ENCODE measurements at places on chromosomes 5 and 9.

DNA sequence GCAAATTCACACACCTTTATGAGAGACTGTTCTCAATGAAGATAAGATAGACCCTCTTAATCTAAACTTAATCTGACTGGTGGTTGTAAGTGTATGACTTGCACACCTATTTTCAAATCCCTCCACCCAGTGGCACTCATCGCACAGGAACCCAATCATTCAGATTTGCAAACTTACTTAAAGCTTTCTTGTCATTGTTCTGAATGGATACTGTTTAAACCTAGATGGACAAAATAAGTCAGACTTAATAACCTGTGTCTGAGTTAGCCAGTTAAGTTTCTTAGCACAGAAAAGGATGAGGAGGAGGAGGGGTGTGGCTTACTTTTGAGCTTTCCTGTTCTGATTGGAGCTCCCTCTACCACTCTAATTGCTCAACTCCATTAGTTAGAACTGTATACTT is 252.4 kb upstream of the CCNH start:
- no peak for DNase-seq

GRCh38 chr9:101498323-101498722 is 35.3 kb upstream of the RNF20 start:
- DNase-seq = no peak

GRCh38 chr5:137462816-137463520 is 36.2 kb downstream of the SPOCK1 start:
- no peak for DNase-seq

DNA sequence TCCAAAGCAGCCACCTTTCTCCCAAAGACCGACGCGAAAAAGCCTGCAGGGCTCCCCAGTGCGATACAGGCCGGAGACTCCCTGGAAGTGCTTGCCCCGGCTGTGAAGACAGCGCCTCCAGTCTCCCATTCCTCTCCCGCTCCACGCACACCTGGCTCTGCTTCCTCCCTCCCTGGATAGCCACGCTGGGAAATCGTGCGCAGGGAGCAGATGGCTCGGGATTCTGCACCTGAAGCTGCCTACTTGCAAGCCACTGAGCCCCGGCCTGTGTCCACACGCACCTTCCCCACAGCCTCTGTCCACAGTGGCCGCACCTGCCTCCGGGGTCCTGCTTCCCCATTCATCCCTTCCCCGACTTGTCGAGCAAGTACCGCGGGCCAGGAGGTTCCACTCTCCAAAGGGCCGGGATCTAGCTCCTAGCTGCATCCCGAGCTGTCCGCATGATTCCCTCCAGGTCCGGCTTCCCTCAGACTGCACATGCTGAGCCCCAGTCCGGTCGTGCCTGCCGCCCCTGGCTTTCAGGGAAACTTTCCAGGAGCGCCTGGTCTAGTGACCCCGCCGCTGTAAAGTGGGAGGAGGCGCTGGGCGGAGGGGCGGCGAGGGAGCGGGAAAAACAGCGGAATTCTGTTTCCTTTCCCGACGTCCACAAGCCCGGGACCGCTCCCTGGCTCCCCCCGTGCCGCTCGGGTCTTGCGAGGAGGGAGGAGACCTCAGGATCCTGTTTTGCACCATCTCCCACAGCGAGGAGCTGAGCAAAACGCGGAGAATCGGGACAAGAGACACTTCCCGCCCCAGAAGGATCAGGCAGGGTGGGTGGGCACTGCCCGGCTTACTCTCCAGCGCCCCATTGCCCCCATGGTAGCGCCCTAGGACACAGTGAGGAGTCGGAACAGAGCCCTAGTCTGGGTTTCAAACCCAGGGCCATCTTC is 2.0 kb downstream of the SEMA6A start:
- no peak for DNase-seq

DNA sequence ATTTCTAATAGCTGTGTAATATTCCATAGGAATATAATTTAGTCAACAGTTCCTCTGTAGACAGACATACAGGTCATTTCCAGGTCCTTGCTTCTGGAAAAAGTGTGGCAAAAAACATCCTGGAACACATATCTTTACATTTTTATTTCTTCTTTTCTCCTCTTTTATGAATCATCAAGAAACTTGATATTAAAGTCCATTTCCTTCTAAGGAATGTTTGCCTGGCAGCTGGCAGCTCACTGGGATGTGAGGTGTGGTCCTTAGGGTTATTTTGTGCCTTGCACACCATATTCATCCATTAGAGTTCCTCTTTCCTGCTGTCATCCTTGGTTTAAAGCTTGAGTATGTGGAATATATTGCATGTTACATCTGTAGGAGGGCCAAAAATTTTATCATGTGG is 122.0 kb downstream of the GALNT10 start:
- no peak for DNase-seq

- no peak for DNase-seq
These were observed 8.0 kb downstream of the MCC start for GRCh38 chr5:113480243-113480642.

- DNase-seq = no peak
These were observed 49.3 kb downstream of the SHB start for GRCh38 chr9:38019731-38020130.

DNA sequence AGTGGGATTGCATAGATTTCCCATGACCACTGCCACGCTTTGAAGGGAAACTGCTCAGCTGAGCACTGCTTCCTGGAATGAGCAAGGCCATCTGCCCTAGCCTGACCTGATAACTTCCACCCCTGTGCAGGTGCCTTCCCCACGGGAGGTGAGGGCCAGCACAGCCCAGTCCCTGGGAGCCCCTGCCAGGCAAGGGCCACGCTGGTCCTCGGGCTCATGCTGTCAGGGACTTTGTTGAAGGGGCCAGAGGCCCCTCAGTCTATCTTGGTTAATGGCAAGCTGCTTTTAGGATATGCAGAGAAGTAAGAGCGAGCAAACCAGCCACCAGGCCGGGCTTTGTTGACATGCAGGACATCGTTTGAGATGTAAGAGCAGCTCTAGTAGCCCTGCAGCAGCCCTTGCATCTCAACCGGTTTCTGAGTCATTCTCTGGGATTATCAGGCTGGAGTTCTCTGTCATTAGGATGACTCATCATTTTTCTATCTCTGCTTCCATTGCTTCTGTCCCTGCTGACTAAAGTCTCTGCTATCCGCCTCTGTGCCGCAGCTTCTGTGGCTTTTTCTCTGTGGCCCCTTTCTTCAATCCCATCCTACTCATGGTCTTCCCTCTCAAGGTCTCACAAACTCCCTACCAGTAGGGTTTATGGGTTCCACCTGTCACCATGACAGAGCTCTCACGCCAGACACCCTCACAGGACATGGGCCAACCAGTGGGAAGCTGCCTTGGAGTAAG is 30.6 kb upstream of the IQGAP2 start:
- no peak for DNase-seq

- no peak for DNase-seq
These were observed 95.3 kb downstream of the PRELID2 start for GRCh38 chr5:145739843-145740242.

GRCh38 chr5:91998774-91999173 is 615.7 kb upstream of the ARRDC3 start:
- DNase-seq = no peak

GRCh38 chr9:22244139-22245011 is 202.2 kb upstream of the DMRTA1 start:
- DNase-seq = no peak

DNA sequence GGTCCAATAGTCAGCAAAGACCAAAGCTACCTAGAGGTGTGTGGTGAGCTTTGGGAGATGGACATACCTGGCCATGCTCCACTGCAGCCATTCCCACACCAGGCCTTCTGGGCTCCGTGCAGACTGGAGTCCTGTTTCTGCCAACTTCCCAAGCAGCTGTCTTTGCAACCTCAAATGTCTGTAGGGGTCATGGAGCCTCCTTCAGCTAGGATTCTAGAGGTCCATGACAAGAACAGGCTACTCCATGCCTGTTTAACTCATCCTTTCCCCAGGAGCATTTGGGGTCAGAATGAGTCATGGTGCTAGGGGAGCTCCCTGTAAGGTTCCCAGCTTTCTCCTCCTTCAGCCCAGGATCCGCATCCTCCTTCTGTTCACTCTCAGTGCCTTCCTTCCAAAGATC is 17.1 kb downstream of the VPS13A start:
- DNase-seq = no peak

DNA sequence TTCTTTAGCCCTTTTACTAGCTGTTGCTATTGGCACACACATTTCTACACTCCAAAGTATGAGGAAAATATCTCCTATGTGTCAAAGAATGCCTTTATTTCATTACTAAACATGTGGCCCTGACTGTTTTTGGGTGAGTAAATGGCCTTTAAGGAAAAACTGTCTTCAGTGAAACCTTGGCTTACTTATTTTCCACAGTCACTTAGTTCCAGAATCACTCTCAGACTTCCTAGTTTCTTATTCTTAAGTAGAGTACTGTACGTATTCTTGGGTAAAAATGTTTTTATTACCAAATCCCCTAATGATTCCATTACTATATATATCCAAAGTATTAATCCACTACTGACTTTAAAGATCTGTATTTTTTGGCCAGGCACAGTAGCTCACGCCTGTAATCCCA is 27.5 kb downstream of the ERP44 start:
- DNase-seq = no peak

GRCh38 chr5:14851999-14852526 is 19.5 kb downstream of the ANKH start:
- no peak for DNase-seq

DNA sequence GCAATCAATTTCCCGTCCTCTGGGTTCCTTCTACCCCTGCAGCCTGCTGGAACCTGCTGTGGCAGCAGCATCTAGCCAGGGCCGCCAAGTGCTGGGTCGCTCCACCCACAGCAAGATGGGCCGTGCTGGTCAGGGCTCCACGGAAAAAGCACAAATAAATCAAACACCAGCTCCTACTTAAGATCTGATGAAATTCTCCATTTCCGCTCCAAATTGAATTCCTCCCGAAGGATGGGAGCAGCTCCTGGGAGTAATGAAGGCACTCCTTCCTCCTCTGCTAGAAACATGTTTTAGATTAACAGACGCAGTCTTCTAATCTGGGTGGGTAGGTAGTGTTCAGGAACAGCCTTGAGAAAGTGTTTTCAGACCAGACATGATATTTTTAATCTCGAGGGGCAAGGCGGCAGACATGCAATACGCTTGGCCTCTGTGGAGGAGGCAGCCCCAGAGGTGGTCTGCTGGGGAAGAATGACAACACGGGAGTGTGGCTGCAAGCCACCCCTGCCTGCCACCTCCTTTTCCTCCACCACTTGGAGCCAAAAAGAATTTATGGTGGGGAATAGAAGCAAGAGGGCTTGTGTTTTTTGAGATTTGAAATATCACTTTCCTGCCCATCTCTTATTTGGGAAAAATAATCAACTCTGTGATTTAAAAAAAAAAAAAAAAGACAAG is 194.1 kb downstream of the AOPEP start:
- DNase-seq = no peak

DNA sequence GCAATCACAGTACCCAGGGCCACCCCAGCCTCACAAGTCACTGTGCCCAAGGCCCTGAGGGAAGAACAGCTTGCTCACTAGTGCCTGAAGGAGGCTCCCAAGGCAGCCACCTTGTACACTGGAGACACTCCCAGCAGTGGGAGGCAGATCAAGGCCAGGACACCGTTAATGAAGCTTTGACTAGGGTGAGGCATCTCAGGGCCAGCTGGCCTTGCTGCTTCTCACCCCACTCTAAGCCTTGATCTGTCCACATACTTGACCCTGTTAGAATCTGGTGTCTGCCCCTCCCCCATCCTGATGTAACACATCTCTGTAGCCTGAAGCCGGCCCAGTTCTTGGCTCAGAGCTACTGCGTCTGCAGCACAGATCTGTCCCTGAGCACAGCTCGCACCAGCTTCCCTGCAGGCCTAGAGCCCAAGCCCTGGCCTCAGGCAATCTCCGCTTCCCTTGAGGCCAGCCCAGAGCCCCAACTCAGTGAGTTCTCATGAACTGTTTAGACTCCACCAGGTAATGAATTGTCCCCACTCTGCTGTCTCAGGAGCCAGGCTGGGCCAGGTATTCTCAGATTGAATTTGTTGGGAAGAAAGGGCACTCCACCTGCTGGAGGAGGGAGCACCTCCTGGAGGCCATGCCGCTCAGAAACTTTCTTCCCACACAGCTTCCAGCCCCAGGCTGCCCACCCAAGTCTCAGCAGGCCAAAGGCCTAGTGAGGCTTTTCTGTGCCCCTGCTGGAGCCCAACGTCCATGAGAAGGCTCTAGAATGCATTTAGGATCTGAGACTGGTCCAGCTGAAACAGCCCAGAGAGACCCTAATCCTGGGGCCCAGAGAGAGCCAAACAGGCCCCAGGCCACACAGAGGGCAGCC is 13.4 kb upstream of the JADE2 start:
- DNase-seq = no peak

GRCh38 chr5:181221792-181222629 is 1.1 kb upstream of the TRIM41 start:
- DNase-seq = peak; percentile 90

All from stimulated activated CD8-positive, alpha-beta memory T cell treated with anti-CD3 and anti-CD28 coated beads, Interleukin-15, amount 100 ng/mL, for 48 hours (primary cell).